ENCODE measurements at places on chromosomes 11 and 22. TPM values are rescaled to one million over a fixed set of nuclear protein-coding genes. Genes with fewer than 3 reads are reported as not detected.

The INPP5J gene
- total RNA-seq = 0.35 TPM

- DNase-seq = no peak
Observed at GRCh38 chr22:21984793-21985192, 2.2 kb upstream of the TOP3B start.

The ISX gene
- total RNA-seq = not detected

The SCARF2 gene
- total RNA-seq = 1.7 TPM

GRCh38 chr22:31093086-31093850 is 12.2 kb downstream of the SMTN start:
- DNase-seq = no peak

The CST6 gene
- not detected for total RNA-seq

- DNase-seq = no peak
Observed at GRCh38 chr22:48310740-48311139, 1516.9 kb downstream of the BRD1 start.

DNA sequence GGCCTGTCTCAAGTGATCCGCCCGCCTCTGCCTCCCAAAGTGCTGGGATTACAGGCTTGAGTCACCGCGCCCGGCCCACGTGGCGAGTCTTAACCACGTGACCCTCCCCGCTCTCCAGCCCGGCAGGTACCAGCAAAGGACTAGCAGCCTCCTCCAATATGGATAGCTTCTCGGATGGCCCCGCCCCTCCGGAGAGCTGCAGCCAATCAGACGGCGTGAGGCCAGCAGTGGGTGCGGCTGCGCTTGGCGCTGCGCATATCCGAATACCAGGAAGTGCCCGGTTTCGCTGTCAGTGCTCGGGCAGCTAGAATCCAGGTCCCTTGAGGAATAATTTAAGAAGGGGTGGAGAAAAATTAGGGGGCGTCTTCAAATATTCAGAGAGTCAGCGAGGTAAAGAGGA is 14.7 kb upstream of the PISD start:
- DNase-seq = peak; percentile 87

The RIMBP3B gene
- total RNA-seq = 0.27 TPM

GRCh38 chr11:41989823-41990380 is 530.5 kb upstream of the LRRC4C start:
- no peak for DNase-seq

- no peak for DNase-seq
Observed at GRCh38 chr11:15640318-15640717, 525.6 kb downstream of the INSC start.

GRCh38 chr11:8928981-8929615 is 3.6 kb downstream of the C11orf16 start:
- no peak for DNase-seq

The RELT gene
- 2.3 TPM for total RNA-seq

GRCh38 chr11:17067417-17067816 is 10.1 kb downstream of the RPS13 start:
- no peak for DNase-seq

GRCh38 chr11:63760487-63761079 is 8.0 kb downstream of the ZFTA start:
- no peak for DNase-seq

GRCh38 chr22:20186871-20187546 is 36.2 kb upstream of the CCDC188 start:
- DNase-seq = no peak

The SLC43A3 gene
- total RNA-seq = not detected

DNA sequence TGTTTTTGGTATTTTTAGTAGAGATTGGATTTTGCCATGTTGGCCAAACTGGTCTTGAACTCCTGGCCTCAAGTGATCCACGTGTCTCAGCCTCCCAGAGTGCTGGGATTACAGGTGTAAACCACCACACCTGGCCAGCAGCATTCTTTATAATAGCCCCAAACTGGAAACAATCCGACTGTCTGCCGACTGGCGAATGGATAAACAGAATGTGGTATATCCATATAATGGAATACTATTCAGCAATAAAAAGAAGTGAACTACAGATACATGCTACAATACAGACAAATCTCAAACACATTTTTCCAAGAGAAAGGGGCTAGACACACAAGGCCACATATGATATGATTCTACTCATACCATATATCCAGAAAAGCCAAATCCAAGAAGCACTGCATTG is 151.3 kb downstream of the ST3GAL4 start:
- no peak for DNase-seq
